ENCODE measurements at places on chromosomes 16 and 17.

DNA sequence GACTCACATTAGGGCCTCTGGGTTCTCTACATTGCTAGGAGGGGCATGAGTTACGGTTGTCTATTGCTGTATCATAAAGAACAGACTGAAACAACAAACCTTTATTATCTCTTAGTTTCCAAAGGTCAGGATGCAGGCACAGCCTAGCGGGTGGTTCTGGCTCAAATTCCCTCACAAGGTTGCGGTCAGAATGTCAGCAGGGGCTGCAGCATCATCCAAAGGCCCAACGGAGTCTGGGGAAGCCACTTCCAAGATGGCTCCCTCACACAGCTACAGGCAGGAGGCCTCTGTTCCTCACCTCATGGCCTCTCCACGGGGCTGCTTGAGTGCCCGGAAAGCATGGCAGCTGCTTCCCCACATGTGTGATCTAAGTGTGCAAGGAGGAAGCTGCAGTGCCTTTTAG is 29.6 kb upstream of the ZFPM1 start:
- DNase-seq = no peak

- no peak for DNase-seq
These were observed 19.9 kb downstream of the DHRS7C start for GRCh38 chr17:9771465-9771864.

- DNase-seq = no peak
These were observed 10.6 kb downstream of the POLR3E start for GRCh38 chr16:22307838-22308237.

DNA sequence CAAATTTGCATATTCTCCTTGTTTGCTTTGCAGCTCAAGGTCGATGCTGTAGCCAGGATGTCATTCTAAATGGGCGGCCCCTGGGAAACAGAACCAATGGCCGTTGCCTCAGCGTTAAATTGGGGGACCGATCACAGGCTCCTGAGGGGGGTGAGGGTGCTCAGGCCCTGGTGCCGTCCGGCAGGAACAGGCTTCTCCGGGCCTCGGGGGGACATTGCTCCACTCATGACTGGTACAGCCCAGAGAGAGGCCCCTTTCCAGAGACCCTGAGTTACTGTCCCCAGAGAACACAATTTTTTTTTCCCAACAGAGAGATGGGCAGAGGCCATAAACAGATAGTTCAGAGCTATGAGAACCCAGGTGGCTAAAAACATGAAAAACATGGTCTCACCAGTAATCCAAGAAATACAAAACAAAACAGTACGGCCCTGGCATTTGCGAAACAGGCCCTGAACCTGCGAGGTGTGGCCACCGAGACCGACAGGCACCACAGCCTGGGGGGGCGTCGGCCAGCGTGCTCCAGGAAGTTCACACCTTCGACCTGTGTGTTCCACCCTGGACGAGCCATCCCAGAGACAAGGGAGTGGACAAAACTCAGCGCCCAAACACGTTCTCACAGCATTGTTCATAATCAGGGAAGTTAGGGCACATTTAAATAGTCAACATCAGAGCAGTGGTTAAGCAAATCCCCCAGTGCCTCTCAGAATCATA is 82.8 kb downstream of the METRNL start:
- DNase-seq = no peak

DNA sequence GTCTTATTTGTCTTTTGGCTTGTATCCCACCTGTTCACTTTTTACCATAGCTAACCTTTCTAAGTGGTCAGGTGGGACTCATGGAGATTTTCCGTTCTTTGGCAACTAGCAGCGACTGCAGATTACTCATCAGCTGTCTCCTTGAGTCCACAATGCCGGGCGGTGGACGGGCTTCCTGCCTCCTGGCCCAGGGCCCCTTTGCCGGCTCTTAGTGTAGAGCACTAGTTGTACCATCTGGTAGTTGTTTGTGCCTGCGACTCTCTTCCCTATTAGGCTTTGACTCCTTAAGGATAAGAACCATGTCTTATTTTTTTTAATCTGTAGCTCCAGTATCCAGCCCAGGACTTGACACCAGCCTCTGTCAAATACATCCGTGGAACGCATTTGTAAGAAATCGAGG is 399.9 kb downstream of the WWOX start:
- no peak for DNase-seq

DNA sequence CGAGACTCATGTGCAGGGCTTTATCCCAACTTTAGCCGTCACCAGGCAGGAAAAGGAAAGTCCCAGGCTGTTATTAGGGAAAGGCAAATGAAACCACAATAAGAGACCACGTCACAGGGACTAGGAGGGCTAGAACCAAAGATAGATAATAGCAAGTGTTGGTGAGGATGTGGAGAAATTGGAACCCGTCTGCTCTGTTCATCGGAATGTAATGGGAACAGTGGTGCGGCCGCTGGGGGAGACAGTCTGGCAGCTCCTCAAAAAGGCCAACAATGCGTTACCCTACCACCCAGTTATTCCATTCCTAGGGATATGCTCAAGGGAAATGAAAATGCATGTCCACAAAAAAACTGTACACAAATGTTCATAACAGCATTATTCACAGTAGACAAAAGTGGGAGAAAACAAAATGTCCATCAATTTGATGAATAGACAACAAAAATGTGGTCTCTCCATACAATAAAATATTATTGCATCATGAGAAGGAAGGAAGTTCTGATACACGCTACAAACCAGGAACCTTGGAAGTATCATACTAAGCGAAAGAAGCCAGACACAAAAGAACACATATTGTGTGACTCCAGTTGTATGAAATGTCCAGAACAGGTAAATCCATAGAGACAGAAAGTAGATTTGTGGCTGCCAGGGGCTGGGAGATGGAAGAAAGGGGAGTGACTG is 19.5 kb upstream of the USP10 start:
- DNase-seq = no peak

- DNase-seq = no peak
These were observed 23.8 kb downstream of the OGFOD1 start for GRCh38 chr16:56475201-56475600.

- peak; percentile 84 for DNase-seq
These were observed 41.8 kb downstream of the IL4R start for GRCh38 chr16:27355610-27356009.

DNA sequence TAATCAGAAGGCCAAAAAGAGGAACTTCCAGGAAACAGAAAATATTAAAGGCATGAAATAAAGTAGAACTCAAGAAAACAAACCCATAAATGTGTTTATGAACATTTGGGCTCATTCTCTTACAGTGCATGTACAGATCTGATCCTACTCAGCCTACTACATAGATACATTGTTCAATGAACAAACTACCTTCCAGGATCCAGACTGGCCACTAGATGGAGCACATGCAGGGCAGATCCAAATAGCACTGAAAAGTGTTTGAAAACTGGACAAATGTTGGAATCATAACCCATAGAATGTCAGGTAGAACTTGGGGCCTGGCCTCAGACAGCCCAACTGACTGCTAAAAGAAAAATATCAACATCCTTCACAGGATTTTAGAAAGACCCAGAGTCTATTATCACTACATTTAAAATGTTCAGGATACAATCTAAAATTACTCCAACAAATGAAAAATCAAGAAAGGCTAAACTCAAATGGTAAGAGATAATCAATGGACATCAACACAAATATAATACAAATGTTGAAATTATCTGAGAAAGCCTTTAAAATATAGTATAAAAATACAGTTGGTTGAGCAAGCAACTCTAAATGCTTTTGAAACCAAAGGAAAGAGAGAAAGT is 122.4 kb upstream of the NUDT7 start:
- DNase-seq = no peak

- DNase-seq = peak; percentile 68
These were observed 99.4 kb downstream of the KCNJ12 start for GRCh38 chr17:21475571-21475970.

- peak; percentile 56 for DNase-seq
These were observed 32.6 kb upstream of the CBFA2T3 start for GRCh38 chr16:89009343-89010209.

DNA sequence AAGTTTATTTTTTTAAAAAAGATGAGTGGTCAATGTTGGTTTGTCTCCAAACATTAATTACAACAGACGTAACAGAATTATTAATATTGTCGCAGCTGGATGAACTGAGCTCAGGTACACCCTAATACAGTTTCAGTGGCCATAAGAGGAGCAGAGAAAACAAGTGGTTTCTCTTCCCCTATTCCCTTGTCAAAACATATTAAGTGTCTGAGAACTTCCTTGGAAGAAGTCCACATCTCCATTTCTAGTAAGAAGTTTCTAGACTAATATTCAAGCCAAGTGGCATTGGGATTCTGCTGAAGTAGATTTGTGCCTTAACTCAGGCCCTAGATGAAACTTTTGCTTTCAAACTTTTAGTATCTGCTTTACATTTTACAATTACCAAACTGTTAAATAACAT is 47.7 kb downstream of the GNA13 start:
- no peak for DNase-seq

DNA sequence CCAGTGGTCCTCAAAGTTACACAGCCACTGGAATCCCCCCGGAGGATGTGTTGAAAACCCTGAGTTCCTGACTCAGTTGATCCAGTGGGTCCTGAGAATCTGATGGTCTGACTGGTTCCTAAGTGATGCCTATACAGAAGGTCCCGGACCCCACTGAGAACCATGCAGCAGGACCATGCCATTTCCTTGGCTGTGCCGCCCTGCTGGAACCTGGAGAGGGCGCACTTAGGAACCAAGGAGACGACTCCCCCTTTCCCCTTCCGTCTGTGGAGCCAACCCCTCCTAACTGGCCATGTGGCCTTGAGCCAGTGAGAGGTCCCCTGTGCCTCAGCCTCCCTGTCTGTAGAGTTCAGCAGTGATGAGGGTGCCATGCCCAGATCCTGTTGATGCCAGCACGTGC is 22.0 kb downstream of the C16orf74 start:
- peak; percentile 67 for DNase-seq

DNA sequence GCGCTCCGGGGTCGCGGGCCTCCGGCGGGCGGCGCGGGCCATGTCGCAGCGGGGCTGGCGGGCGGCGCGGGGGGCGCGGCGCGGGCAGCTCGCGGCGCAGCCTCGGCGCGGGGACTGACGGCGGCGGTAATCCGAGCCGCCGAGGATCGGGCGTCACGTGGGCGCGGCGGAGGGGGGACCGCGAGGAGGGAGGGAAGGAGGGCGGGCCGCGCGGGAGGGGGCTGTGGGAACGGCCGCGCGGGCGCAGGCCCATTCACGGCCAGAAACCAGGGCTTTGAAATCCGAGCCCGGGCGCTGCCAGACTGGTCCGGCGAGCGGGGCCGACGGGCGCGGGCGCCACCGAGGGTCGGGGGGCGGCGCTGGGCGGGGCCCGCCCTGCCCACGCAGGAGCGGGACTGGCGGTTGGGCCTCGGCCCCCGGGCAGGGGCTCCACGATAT is at the start of gene MTSS2:
TSS of gene MTSS2 (minus strand) at position 116 of the 438 bp plus-strand sequence. CDS start 262 bp downstream, outside the sequence.
- DNase-seq = peak; percentile 79

DNA sequence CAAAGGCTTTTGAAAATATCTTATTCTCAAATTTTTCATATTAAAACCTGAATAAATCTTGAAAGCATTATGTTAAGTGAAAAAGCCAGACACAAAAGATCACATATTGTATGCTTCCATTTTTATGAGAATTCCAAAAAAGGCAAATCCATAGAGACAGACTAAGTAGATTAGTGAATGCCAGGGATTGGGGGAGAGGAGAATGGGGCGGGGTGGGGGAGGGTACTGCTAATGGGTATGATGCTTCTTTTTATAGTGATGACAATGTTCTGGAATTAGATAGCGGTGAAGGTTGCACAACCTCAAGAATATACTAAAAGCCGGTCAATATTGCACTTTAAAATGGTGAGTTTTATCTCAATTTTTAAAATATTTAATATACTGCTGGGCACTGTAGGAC is 44.0 kb downstream of the XPO6 start:
- no peak for DNase-seq

DNA sequence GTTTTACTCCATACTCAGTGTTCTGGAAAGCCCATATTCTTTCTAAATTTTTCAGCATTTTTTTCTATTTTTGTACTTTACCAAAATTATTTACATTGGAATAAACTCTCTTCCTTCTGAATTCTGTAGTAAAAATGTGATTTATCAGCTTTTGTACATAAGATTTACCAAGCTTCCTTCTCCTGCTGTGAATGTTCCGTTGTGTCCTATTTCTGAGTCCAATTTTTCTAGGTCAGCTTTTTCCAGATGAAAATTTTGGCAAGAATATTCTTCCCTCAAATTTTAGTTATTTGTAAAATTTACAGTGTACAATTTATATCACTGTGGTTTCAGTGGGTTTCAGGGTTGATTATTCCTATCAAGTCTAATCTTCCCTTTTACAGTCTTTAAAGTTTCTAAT is 27.5 kb downstream of the ASPA start:
- DNase-seq = no peak

- no peak for DNase-seq
These were observed 3.1 kb upstream of the SNX11 start for GRCh38 chr17:48104440-48104839.

- no peak for DNase-seq
These were observed 518.5 kb downstream of the CDH13 start for GRCh38 chr16:83145297-83145696.

DNA sequence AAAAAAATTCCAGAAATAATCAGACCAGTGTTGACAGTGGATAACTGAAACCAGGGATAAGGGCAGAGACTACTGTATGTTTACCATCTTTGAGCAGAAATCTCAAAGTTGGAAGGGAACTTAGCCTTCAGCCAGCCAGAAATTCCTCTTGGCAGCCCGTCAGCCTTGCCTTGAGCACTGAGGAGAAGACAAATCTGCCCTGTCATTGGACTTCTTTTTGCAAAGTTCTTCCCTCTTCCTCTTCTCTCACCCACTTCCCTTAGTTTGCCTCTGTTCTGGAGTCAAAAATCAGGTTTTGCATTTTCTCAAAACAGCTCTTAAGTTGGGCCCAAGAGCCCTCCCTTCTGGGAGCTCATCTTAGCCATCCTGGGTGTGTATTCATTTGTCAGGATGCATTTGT is 6.2 kb downstream of the TUFM start:
- DNase-seq = no peak

GRCh38 chr17:78300962-78301820 is 58.7 kb downstream of the SOCS3 start:
- DNase-seq = no peak

DNA sequence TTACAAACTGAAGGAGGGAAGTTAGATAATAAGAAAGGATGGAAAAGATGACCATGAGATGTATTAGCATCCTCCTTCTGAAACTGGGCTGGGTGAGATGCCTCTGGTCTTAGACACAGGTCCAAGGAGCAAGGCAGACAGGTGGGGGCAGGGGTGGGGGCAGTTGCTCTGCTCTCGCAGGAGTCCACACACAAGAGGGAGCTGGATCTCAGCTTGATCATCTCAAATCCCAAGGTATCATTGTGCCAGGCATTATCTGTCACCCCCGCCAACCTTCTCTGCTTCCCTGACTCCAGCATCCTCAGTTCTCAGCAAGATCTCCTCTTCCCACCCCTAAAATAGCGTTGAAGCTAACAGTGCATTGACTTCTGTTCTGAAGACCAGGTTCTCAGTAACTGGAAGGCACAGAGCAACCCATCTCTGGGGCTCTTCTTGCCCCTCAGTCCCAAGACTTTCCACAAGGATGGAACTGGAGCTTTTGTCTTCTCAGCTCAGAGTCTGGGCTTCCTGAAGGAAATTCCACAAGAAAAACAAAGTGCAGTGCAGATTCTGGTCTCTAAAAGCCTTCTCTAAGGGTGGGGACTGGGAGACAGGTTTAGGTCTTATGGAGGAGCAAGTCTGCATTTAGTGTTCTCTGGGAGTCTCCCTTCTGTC is 1.6 kb downstream of the FLOT2 start:
- no peak for DNase-seq

All from H9 (cell line).